ENCODE measurements at places on chromosomes 7 and 10.
A peak's percentile ranks its signal among the peaks of the same experiment; 100 is the strongest.

- DNase-seq: no peak
Observed at GRCh38 chr10:5076615-5077014, 17.6 kb upstream of the AKR1C3 start.

GRCh38 chr7:154255324-154255723 lies 203.1 kb downstream of the DPP6 start:
- DNase-seq: no peak

- DNase-seq: peak; percentile 75
Observed at GRCh38 chr10:24503461-24504320, 220.0 kb downstream of the ARHGAP21 start.

- no peak for DNase-seq
Observed at GRCh38 chr10:31803606-31804351, 124.9 kb downstream of the ARHGAP12 start.

DNA sequence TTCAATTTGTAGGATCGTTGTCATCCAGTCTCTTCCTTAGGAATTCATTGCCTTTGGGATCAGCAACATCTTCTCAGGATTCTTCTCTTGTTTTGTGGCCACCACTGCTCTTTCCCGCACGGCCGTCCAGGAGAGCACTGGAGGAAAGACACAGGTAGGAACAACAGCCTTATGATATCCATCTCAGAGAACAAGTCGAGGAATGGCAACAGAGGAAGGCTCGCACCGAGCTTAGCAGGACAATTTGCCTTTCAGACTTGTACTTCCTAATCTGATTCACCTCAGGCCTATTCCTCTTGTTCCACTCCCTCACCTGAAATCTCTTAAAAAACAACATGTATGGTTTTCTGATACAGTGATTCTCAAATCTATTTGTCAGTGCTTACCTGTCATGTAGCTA lies 29.5 kb downstream of the SLC26A4 start:
- DNase-seq: no peak

DNA sequence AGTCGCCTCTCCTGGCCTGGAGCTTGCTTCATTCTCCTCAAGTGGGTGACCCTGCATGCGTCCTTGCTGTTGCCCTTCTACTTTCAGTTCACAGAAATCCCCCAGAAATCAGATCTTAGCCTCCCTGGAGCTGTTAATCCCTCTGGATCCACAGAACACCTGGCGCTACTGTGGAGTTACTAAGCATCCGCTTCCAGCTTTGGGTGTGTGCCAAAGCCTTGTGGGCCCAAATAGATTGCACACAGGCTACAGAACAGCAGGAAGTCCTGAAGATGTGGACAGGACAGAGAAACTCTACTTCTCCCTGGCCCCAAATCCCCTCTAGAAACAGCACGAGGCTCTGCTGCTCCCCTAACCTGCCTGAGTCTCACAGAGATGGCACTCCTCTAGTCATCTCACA lies 36.6 kb upstream of the PDLIM1 start:
- peak; percentile 63 for DNase-seq

DNA sequence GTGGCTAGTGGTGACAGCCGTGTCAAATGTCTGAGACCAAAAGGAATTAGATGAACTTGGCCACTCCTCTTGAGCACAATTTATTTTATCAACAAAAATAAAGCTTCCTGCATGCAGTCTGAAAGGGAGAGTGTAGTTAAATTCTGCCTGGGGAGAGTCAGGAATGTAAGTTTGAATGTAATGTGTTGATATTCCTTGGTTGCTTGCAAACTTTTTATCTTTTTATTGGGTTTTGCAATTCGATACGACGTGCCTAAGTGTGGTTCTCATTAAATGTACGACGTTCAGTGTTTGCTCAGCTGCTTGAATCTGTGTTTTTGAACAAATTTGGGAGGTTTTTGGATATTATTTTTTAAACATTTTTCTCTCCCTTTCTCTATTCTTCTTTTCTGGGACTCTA lies 839.9 kb downstream of the CCSER2 start:
- DNase-seq: no peak

GRCh38 chr7:155815332-155816191 lies 3.3 kb upstream of the SHH start:
- DNase-seq: no peak

DNA sequence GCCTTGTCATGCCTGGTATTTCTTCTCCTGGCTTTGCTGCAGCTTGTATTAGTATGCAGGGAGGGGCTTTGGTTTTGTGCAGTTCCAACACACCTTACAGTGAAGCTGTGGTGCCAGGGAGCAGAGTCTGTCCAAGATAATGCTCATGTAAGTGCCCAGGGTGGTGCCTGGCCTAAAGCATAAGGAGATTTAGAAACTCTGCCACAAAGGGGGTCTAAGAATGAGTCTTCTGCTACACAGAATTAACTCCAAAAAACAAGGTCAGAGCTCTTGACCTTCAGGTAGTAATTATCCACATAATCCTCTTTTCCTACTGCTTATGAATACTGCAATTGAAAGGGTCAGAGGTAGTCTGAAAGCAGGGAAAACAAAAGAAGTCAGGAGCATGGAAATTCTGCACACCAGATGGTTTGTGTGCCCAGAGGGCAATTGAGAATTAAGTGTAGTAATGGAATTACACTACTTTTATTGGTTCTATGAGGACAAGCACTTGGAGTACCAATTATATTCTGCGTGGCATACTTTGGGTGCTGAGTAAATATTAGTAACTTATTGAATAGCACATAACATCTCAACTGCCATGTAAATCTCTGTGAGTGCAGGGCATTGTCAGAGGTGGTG lies 121.5 kb downstream of the KAT6B start:
- no peak for DNase-seq

DNA sequence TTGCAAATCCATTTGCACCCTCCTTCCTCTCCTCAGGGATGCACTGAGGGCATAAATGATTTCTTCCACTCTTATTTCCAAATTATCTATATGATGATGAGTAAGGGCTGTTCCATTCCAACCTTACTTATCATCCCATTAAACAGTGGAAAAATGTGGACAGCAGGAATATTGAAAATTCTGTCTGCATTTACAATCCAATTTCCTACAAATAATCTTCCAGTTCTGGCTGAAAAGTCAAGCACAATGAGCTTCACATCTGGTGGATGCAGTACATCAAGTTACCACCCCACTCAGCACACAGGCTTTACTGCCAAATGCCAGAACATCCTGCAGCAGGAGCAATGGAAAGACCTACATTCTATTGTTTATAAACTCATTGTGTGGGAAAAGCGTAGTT lies 345.0 kb upstream of the STEAP1 start:
- peak; percentile 36 for DNase-seq

DNA sequence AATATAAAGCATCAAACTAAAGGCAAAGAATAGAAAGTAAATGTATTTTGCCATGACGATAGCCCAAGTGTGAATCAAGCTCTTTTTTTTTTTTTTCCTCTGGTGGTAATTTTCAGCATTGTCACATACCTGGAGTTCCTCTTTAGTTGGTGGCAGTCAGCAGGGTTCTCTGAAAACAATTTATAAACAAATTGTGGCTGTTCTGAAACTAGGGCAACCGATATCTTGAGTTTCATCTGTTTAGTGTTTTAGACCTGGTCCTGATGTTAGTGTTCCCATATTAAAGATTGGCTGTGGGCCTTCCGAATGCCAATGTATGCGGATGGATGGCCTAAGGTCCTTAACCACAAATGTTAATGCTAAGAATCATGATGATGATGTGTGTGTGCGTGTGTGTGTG lies 713.1 kb downstream of the GATA3 start:
- DNase-seq: no peak

GRCh38 chr10:106341356-106341755 lies 823.1 kb downstream of the SORCS1 start:
- DNase-seq: no peak

DNA sequence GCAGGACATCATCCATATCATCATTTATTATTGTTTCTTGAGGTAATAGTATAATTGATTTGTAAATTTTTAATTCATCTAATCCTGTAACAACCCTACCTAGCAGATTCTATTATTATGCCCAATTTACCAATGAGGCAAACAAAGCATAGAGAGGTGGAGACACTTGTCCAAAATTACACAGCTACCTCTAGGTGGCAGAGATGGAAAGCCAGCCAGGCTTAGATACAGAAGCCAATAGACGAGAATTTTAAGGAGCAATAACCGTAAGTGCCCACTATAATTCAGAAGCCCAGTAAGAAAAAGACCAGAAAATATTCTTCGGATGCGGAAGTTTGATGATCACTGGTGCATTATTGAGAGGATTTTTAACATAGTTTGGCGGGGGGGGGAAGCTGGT lies 54.0 kb downstream of the ANK3 start:
- no peak for DNase-seq

DNA sequence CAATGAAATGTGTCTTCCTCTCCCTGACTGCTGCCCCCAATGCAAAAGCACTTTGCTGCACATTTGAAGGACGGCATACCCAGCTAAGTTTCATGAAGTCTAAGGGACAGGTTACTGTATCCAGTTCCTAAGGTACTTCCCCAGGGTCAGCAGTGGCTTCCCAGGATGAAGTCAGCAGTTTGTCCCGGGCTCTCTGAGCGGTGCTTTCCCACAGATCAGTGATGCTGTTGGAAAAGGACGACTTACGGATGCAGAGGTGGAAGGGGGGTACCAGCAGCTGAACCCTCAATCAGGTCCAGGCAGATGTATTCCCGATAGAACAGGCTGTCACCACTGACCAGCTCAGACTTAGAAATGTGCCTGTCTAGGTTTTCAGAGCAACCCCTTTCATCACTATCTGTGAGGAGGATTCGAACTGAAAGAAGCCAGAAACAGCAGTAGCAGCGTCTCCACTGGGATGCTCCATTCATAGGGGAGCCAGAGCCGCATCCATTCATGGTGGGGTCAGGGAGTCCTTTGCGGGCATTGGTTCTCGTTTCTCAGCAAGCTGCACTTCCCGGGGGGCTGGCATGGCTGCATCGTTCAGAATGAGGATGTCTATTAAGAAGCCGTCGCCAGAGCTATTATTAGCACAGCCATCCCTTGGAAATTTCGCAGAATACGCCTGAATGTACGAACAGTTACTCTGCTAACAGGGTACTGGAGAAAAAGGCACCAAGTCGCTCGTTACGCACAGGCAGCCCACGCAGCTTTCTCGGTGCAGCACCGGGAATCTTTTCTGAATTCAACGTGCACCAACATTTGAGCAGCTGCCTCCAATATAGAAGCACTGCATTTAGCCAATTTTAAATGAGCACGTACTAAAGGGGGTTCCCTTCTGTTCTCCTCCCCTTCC lies 303.7 kb downstream of the PRPF18 start:
- peak; percentile 67 for DNase-seq

- no peak for DNase-seq
Observed at GRCh38 chr10:9895453-9895852, 1122.2 kb upstream of the CELF2 start.

DNA sequence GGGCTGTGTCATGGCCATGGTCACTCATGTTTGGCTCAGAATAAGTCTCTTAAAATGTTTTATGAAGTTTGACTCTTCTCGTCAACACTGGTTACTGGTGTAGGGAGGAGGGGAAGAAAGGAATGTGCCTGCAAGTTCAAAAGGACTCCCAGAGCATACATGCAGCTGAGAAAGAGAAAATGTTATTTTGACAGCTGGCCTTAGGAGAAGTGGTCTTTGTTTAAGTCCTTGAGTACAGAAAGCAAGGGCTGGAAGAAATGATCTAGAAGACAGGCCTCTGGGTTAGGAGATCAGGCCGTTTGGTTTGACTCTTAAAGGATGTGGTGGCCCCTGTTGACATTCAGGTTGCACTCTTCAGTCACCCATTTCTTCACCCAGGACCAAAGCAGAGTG lies 245.5 kb downstream of the REEP3 start:
- DNase-seq: no peak

- no peak for DNase-seq
Observed at GRCh38 chr10:12158111-12158510, 28.6 kb downstream of the SEC61A2 start.

GRCh38 chr10:108582387-108582786 lies 1340.9 kb downstream of the XPNPEP1 start:
- no peak for DNase-seq

DNA sequence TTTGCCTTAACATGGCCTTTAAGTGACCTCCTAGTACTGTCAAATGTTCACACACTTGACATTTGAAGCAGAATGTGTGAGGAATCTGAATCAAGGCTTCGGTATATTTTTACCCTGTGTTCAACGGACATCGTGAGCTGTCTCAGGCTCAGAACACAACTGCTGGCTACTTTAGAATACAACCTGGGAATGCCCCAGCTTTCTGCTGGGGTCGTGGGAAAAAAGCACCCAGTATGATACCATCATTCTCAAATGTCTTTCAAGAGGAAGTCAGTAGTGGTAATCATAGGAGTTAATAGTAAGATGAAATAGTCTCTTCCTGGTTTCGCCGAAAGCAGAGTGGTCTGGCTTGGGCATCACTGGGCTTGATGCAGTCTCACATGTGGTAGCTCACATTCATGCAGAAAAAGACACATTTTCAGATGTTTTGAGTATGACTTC lies 67.2 kb downstream of the CREB5 start:
- no peak for DNase-seq

DNA sequence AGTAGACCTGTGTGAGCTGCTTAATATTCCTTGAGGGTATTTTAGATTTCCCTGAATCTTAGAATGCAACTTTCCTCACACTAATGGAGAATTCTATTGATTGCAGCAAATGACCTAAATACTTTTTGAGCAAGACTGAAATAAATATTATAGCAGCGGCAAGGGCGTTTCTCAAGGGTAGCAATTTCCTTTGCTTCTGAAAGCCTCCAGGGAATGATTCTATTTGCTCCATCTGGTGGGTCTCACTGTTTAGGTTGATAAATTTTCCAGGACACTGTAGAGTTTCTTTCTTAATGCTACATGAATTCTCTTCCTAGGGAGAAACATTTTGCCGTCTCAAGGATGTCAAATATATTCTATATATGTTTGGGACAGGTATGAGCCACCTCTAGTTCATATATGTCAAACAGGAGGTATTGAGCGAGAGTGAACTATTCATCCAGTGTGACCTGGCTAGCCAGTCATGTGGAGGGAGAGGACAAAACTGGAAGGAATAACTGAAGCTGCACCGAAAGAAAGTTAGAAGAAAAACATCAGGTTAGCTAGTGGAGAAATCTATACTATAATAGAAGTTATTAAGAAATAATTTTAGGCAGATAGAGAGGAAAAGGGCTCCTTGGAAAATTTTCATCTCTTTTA lies 57.9 kb upstream of the FZD8 start:
- no peak for DNase-seq

DNA sequence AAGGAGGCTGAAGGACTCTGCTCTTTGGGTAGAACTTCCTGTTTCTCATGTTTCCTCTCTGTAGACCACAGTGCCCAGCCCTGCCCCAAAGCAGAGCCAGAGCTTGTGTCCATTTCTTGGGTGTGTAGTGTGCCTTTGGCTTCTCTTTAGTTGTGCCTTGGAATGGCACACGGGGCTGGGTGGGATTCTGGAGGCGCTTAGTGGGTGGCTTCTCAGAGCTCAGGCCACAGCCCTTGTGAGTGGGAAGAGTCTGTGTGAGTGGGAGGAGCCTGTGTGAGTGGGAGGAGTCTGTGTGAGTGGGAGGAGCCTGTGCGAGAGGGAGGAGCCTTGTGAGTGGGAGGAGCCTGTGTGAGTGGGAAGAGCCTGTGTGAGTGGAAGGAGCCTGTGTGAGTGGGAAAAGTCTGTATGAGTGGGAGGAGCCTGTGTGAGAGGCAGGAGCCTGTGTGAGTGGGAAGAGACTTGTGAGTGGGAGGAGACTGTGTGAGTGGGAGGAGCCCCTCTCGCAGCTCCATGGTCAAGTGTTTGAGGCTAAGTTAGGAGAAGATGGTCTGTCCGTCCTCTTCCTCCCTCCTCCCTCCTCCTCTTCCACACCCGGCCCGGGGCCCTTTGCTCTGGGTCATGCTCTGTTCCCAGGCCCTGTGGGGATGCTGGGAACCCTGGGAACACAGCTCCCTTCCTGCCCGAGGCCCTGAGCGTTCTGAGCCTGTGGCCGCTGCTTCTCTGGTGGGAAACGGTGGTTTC lies 153.0 kb downstream of the GRK5 start:
- no peak for DNase-seq

GRCh38 chr10:119462773-119463172 lies 79.7 kb downstream of the RGS10 start:
- DNase-seq: no peak
